Left kidney (tissue), 8 donors: ENCODE measurements at places on chromosomes 12 and 14.

- DNase-seq, result no peak
Observed at GRCh38 chr14:49623941-49624839, 3.6 kb downstream of the MGAT2 start.

- DNase-seq, result peak; percentile 98
Observed at GRCh38 chr12:53675701-53676607, at the start of gene ATP5MC2. Gene ATP5MC2, minus strand, starts transcription at chr12:53676083. Its CDS starts 3,469 bp downstream, at chr12:53672614.

GRCh38 chr12:2456813-2457186, 338.0 kb upstream of the FKBP4 start:
- DNase-seq, result no peak

DNA sequence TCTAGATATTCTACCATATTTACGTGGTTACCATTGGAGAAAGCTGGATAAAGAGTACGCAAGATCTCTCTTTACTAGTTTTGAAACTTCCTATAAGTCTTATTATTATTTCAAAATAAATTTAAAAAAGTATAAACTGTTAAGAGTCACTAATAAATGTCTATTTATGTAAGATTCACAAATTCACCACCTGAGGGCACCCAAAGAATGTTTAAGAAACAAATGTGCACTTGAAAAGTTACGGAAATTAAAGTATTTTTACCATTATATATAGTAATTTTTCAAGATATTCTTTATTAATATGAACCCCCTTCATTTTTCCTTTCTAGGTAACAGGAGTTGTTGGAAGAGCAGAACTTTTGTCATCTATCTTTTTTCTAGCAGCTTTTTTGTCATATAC, 11.9 kb downstream of the TMTC3 start:
- peak; percentile 20 for DNase-seq

GRCh38 chr12:7212678-7213077, 23.2 kb downstream of the PEX5 start:
- no peak for DNase-seq

DNA sequence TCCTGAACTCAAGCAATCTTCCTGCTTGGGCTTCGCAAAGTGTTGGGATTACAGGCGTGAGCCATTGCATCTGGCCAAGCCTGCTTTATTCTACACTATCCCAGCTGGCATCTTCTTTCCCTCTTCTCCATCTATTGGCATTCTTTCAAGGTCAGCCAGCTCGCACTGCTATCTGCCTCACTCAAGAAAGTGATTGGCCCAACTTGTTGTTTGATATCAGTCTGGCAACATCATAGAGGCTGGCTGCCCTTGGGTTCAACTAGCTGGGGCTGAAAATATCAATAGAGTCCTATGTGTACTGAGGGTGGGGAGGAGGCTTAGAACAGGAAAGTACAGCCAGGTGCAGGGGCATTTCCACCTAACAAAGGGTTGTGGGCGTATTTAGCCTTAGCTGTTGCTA, 17.1 kb downstream of the GMFB start:
- DNase-seq, result no peak

- DNase-seq, result no peak
Observed at GRCh38 chr14:80426683-80427082, 215.4 kb upstream of the DIO2 start.

- DNase-seq, result peak; percentile 24
Observed at GRCh38 chr14:30443368-30444007, 115.5 kb upstream of the G2E3 start.

GRCh38 chr12:69544087-69544486, 41.2 kb upstream of the CCT2 start:
- no peak for DNase-seq

GRCh38 chr14:64159588-64159987, 134.6 kb downstream of the ESR2 start:
- DNase-seq, result no peak

DNA sequence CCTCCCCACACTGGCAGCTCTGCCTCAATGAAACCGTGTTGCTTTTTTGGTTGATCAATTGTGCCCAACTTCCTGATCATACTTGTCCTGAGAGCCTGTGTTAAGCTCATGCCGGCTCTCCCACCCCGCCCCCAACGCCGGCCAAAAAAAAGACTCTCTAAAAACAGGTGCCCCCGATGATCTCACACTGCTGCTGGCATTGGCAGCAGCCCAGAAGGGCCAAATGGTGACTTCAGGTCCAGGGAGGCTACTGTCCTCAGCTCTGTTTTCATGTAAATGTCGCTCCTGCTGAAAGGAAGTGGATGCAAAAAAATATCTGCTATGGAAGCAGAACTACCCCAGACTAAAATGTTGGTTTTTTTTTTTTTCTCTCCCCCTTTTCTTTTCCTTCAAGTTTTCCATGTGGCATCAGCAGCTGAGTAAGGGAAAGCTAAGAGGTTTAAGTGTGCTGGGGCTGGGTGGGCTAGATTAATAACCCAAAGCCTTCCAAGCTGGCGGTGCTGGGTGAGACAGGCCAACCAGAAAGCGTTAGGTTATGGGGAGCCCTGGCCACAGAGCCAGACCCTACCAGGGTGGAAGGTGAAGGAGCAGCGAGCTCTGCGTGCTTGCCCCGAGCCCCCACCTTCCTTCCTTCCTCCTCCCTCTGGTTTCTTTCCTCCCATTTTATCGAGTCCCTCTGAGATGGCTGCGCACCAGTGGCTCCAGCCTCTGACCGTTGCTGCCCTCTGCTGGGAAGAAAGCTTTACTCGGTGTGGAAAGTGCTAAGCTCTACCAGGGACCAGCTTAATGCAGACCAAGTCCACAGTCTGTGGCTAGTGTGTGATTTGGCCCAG, 396.1 kb downstream of the NRXN3 start:
- peak; percentile 85 for DNase-seq

GRCh38 chr14:92421751-92422150, 91.8 kb upstream of the RIN3 start:
- no peak for DNase-seq
